ENCODE measurements at places on chromosomes 7 and 10.

GRCh38 chr10:95319239-95319638 is 28.4 kb upstream of the PDLIM1 start:
- DNase-seq = no peak

GRCh38 chr7:159061674-159062212 is 82.9 kb downstream of the VIPR2 start:
- no peak for DNase-seq

GRCh38 chr10:109695988-109696387 is 227.3 kb downstream of the XPNPEP1 start:
- DNase-seq = no peak

DNA sequence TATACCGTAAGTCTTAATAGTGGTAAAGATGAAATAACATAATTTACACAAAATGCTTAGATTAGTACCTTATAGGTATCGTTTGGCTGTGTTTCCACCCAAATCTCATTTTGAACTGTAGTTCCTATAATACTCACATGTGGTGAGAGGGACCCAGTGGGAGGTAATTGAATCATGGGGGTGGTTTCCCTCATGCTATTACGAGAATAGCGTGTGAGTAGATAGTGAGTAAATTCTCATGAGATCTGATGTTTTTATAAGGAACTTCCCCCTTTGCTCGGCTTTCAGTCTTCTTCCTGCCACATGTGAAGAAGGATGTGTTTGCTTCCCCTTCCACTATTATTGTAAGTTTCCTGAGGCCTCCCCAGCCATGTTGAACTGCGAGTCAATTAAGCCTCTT is 426.3 kb upstream of the POT1 start:
- DNase-seq = peak; percentile 4

- no peak for DNase-seq
These were observed 560 bp downstream of the CPA4 start for GRCh38 chr7:130293521-130293920.
